Substantia nigra (tissue), 51 donors: ENCODE measurements at places on chromosomes 16 and 17.

DNA sequence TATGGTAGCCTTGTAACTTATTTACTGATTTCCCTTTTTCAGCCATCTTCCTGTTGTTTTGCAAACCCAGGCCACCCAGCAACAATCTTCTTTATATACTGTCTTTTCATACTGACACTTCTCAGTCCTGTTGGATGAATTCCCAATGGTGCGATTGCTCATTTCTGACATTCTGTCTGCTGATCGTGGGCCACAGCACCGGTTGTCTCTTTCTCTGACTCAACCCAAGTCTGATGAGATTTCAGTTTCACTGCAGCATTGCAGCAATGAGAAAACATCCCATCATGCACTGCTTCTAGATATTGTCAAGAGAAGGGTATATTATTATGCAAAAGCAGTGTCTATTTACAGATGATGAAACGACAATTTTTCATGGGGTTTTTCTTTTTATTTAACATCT is 349.2 kb upstream of the HSBP1 start:
- no peak for DNase-seq

DNA sequence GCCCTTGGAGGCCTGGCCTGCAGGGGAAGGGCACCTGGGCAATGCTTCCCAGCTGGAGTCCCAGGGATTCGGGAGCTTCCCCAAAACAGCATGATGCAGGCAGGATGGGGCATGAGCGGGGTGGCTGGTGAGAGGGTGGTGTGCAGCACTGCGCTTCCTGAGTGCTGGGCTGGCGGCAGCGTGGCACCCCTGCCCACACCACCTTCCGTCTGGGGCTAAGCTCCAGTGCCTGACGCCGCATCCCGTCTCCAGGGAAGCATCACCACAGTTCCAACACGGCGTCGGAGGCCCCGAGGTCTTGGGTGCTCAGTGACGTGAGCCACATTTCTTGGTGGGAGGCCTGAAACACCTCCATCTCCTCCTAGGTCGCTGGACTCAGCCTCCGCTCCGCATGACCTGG is 13.8 kb upstream of the MTSS2 start:
- no peak for DNase-seq

- DNase-seq: no peak
Measured at GRCh38 chr17:41794540-41794975, 8.0 kb upstream of the JUP start.

DNA sequence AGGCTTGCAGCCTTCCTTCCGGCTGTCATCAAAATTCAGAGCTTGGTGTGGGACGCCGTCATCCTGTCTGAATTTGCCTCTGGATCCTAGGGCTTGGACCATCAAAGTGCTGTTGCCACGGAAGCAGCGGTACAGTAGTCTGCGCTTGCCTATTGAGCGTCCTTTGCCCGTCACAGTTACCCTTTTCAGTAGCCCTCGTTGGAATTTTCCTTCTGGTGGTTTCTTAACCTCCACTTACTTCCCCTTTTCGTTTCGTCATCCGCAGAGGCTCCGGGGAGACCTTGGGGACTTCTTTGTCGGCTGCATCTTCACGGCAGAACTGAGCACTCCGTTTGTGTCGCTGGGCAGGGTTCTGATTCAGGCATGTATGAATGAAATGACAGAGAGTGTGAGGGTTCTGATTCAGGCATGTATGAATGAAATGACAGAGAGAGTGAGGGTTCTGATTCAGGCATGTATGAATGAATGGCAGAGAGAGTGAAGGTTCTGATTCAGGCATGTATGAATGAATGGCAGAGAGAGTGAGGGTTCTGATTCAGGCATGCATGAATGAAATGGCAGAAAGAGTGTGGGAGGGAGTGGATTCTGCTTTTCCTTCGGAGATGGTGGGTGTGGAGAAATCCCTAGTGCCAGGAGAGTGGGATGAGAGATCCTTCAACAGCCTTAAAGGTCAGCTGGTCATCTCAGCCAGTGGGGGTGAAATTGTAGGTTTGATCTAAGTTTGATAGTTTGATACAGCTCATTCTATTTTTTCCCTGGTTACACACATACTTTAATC is 8.0 kb downstream of the TLCD3A start:
- no peak for DNase-seq

DNA sequence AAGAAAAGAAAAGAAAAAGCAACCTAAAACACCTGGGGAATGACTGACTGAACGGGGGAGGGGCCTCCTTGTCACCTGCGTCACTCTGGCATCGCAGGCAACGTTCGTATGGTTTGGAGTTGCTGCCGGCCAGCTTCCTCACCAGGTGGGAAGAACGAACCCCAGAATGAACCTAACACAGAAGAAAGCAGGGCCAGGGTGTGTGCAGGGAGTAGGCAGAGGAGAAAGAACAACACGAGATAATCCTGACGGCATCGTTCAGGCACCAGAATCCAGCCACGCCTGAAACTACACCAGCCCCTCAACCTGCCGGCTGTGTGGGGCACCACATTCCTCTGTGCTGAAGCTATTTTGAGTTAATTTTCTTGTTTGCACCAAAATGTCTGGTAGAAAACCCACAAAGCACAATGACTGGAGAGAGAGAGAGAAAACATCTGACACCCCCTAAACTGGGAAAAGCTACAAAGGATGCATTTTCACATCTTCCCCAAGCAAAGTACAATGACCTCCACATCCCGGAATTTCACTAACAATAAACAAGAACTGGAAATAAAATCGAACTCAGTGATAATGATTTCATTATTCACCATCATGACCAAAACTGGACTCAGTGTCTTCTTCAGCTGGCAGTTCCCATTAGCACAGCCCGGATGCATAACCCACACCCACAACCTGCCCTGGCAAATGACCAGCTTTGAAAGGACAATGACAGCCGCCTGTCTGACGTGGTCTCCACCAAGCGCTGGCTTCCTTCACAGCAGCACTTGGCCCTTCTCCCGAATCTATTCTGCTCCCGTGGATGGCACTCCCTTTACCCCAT is 23.6 kb downstream of the RAB40B start:
- peak; percentile 58 for DNase-seq

DNA sequence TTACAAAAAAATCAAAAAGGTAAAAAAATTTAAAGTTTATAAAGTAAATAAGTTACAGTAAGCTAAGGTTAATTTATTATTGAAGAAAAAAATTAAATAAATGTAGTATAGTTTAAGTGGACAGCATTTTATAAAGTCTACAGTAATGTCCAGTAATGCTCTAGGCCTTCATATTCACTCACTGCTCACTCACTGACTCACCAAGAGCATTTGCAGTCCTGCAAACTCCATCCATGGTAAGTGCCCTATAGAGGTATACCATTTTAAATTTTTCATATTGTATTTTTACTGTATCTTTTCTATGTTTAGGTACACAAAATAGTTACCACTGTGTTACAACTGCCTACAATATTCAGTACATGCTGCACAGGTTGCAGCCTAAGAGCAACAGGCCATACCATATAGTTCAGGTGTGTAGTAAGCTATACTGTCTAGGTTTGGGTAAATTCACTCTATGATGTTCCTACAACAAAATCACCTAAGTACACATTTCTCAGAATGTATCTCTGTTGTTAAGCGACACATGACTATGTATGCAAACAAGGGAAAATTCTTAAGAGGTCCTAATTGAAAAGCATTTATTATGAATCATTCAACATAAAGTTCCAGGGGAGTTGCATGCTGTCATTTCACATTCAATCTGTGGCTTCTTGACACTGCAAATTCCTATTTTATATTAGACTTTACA is 92.3 kb downstream of the SPAG9 start:
- DNase-seq: no peak

DNA sequence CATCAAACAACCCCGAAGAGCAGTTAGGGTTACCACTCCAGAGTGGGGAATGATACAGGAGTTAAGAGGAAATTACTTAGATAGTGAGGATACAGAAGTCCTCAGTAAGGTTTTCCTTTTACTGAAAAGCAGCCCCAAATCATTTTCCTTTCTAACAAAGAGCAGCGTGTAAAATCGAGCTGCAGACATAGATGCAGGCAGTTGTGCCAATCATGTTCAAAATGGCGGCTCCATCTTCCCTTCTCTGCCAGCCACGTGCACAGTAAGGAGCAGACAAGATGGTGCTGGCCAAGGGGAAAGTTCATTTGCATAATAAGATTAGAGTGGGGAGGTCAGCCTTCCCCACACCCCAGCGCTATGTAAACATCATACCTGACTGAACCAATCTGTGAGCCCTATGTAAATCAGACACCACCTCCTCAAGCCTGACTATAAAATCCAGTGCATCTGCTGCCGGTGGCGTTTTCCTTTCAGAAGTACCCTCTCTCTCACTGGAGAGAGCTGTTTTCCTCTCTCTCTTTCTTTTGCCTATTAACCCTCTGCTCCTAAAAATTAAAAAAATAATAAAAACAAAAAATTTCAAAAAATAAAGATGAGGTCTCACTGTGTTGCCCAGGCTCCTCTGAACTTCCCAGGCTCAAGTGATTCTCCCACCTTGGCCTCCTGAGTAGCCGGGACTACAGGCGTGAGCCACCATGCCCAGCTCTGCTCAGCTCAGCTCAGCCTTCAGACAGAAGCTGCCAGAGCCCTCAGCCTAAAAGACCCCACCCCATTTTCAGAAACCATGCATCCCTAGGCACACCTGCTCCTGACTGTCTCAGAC is 2.6 kb upstream of the SRL start:
- DNase-seq: no peak

DNA sequence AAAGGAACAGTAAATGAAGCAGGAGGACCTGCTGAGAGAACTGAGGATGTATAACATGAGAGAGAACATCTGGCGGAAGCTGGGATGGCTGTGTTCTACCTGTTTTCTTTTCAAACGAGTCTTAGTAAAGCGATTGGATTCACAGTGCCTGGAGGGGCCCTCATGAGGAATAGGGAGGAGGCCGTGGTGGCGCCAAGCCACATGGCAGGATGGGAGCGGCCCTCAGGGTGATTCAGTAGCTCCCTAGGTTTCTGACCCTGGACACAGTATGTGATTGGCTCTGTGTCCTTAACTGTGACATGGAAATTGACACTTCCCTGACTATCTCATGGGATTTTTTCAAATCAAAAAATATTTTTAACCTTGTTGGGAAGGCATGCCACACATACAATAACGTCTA is 32.1 kb downstream of the USP43 start:
- DNase-seq: no peak

- DNase-seq: no peak
Measured at GRCh38 chr17:79775632-79776031, 2.3 kb upstream of the CBX2 start.

GRCh38 chr17:75191584-75191983 is 8.8 kb upstream of the SUMO2 start:
- DNase-seq: no peak

DNA sequence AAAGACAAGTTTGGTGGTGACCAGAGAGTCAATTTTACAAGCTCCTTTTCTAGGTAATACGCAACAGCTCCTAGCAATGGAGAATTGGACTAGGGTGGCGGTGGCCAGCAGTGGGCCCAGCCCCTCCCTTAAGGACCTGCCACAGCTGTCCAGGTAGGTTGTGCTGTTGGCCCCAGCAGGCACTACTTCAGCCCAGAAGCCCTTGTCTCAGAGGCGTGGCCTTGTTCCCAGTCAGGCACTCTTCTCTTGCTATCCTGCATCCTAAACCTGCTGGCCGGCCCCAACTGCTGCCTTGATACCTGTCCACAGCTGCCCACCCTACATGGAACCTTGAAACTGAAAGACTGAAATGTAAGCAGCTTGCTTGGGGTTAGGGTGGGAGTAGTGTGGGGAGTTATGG is 989 bp upstream of the GALK1 start:
- no peak for DNase-seq

- no peak for DNase-seq
Measured at GRCh38 chr17:78891406-78892061, 11.5 kb downstream of the CEP295NL start.

DNA sequence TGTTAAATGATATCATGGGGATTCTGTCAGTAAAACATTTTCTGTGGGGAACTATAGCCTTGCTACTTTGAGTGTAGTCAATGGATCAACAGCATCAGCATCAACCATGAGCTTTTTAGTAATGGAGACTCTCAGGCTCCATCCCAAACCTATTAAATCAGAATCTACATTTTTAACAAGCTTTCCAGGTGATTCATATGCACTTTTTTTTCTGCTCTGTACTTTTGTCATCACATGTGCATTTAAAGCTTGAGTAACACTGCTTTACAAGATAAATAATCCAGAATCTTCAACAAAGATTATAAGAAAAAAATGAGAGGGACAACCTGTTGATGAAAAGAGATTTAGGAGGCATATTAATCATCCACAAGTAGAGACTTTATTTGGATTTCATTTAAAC is 23.5 kb downstream of the NUP93 start:
- no peak for DNase-seq

- DNase-seq: no peak
Measured at GRCh38 chr17:80921159-80921558, 70.5 kb upstream of the CHMP6 start.

GRCh38 chr16:23064639-23065038 is 84.6 kb downstream of the USP31 start:
- DNase-seq: no peak

GRCh38 chr17:1484676-1485422 is 7.6 kb downstream of the MYO1C start:
- DNase-seq: peak; percentile 22

GRCh38 chr17:77002103-77003045 is 134.2 kb downstream of the MGAT5B start:
- DNase-seq: no peak

DNA sequence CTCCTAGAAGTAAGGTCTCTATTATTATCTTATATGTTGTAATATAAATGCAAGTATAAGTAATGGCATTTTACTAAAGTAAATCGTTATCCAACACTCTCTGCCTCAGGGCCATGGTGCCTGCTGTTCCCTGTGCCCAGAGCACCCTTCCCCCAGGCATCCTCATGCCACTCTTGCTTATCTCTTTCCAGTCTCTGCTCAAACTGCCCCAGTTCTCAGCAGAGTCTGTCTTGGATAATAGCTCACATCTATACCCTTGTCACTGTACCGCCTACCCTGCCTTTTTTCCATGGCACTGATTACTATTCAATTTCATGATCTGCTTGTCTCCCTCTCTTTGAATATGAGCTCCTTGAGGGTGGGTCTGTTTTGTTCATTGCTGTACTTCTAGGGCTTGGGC is 31.7 kb downstream of the CDH1 start:
- no peak for DNase-seq

- no peak for DNase-seq
Measured at GRCh38 chr17:42908872-42909700, 8.5 kb downstream of the G6PC1 start.

GRCh38 chr17:8776881-8777280 is 18.5 kb upstream of the SPDYE4 start:
- DNase-seq: no peak

GRCh38 chr17:66200685-66201092 is 8.8 kb upstream of the CEP112 start:
- no peak for DNase-seq
